Urinary bladder (tissue), 4 donors: ENCODE measurements at places on chromosomes 11 and 22.

DNA sequence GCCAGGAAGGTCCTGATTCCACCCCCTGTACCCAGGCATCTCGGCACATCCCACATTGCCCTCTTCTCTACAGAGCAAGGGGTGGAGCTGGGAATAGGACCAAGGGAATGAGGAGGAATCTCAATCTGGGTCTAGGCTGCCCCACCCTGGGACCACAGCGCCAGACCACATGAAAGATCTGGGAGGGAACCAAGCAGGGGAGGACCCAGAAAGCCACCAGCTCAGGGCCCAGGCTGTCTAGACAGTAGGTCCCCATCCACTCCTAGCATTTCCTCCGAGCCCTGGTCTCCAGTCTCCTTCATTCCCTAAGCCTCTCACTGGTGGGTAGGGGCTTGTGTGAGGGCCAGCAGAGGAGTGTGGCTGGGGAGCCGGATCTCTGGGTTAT is 11.6 kb downstream of the PHLDB1 start:
- no peak for DNase-seq

DNA sequence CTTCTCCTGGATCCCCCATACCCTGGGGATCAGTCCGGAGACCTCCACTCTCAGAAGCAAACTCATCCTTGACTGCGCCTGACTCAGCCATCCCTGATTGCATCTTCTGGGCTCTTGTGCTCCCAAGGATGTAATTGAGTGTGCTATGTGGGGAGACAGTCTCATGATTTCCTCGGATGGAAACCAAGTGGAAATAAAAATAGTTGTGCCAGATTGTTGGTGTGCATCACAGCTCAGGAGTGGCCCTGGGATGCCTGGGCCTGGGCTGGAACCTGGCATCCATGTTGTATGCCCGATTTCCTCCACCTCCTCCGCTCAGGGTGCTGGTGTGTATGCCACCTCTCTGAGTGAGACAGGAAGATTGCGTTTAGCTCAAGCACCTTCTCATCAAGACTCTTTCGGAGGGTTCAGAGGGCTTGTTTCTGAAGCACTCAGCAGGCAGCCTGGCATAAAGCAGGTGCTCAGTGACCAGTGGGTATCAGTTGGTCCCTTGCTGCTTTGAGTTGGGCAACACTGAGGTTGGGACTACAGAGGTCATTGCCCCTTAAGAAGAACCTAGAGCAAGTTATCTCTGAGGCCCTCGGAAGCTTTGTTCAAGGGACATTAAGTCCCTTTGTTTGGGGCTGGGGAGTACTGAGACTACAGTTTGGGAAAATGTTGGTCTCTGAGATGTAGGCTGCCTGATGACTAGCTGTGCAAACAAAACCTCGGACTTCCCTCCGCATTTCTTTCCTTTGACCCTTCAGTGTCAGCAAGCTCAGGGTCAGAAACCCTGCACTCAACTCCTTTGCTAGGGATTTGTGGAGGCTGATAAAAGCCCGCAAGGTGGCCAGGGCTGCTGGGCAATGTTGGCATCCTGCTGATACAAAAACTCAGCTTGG is 24.8 kb upstream of the MICAL2 start:
- no peak for DNase-seq

DNA sequence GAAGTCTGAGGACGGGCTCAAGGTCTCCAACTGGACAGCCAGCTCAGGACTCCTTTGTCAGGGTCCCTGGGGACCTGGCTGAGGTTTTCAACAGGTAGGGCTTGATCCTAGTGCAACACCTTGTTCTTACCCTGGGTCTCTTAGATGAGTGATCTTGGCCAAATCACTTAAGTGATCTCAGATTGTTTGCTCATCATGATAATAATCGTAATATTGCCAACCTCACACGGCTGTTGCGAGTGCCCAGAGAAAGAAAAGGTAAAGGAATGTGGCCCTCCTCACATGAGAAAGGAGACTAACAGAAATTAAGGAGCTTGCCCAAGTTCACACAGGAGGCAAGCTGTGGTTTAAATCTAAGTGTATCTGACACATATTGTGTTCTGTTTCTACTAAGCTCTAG is 28.5 kb downstream of the POU2AF3 start:
- no peak for DNase-seq

- no peak for DNase-seq
Observed at GRCh38 chr11:2860636-2861035, 24.9 kb downstream of the CDKN1C start.

DNA sequence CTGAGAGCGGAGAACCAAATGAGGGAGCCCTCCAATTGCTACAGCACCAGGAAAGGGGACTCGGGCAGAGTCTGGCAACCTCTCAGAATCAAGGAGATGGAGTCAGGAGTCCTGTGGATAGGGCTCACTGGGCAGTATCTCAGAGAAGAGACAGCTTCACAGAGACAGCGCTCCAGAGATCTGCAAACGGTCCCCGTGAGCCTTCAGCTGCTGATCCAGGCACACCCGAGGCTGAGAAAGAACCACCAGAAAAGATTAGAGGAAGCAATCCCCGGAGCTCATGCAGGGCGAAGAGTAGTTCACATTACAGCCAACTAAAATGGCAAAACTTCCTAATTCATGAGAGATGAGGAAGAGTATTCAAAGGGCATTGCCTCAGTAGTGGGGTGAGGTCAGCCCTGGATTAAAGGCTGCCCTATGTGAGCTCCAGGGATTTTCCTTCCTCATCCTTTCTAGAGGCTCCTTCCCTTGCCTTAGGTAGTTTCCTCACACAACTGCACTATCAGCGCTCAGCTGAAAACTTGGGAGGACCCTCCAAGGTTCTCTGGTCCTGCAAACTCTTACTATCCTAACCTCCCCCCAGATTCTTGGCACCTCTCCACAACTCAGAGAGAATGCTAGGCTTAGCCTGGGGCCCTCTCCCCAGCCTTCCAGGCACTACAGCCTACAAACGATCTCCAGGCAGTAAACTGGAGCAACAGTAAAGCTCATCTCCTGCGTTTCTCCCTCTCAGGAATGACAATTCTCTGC is 23.7 kb downstream of the SCN4B start:
- DNase-seq = peak; percentile 45

- DNase-seq = no peak
Observed at GRCh38 chr11:122104341-122104740, 11.7 kb downstream of the BLID start.

GRCh38 chr11:5564259-5565019 is 16.1 kb upstream of the OR52H1 start:
- no peak for DNase-seq

DNA sequence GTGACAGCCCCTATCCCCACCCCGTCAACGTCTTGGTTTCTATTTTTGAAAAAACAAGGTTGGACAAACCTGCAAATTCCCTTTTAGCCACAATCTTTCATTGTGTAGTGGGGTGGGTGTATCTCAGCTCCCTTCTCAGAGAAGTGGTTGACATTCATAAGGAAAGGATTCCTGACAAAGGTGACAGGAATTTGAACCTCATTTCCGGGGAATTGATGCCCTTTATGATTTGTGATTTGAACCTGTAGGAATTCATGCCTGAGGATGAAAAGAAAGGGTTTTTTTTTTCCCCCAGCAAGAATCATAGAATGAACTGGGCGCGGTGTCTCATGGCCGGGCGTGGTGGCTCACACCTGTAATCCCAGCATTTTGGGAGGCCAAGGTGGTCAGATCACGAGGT is 14.5 kb downstream of the YPEL4 start:
- no peak for DNase-seq

DNA sequence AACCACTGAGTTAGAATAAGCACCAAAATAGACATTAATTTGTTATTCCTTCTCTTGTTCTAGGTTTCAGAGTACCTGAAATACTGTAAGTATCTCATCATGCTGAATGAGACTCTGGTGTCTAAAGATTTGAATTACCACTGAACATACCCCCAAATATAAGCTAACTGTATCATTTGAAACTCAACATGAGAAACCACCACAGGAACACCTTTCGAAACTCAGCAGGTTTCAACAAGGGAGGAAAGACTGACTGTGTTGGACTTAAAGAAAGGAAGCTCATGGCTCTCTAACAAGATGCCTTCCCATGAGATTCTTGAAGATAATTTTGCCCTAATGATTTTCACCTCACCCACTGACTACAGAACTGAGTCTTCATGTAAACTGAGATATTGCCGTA is 37.0 kb downstream of the PRCP start:
- DNase-seq = no peak

DNA sequence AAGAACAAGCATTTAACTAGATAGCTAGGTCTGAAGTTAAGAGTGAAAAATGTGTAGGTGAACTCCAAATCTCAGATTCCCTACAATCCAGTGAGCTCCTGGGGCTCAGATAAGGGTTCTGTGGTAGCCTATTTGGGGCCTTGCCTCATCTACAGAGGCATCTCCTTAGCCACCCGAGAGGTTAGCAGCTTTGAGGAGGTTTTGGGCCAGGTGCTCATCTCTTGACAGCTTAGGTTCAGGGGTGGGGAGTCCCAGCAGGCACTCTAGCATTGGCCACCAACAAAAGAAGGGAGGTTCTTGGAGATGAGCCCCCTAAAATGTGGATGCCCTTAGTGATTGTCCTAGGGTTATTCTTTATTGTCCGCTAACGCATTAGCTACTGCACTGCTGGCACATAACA is 184.4 kb upstream of the B3GAT1 start:
- no peak for DNase-seq

GRCh38 chr22:29733362-29734201 is 13.8 kb downstream of the CABP7 start:
- DNase-seq = peak; percentile 18

GRCh38 chr22:49509016-49509415 is 318.7 kb downstream of the BRD1 start:
- DNase-seq = no peak

- DNase-seq = peak; percentile 10
Observed at GRCh38 chr11:73493956-73494598, 103.8 kb downstream of the FAM168A start.

DNA sequence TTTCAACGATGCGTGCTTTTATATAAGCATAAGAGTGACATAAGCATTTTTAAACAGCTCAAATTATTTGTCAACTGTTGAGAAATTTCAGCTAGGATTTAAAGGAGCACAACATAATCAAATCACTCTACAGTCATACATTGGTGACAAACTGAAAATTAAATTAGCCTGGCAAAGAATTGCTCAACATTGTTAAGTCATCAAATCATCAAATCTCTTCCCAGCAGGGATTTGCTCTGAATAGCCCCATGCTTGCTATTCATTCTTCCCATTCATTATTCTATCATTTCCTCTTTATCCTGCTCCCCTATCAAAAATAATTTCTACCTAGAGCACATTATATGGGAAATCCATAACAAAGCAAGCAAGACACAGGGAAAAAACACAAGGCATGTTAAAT is 198.7 kb upstream of the LUZP2 start:
- DNase-seq = no peak

- DNase-seq = no peak
Observed at GRCh38 chr22:34986523-34986922, 79.4 kb upstream of the ISX start.

GRCh38 chr22:37533995-37534394 is 14.8 kb upstream of the CARD10 start:
- no peak for DNase-seq

DNA sequence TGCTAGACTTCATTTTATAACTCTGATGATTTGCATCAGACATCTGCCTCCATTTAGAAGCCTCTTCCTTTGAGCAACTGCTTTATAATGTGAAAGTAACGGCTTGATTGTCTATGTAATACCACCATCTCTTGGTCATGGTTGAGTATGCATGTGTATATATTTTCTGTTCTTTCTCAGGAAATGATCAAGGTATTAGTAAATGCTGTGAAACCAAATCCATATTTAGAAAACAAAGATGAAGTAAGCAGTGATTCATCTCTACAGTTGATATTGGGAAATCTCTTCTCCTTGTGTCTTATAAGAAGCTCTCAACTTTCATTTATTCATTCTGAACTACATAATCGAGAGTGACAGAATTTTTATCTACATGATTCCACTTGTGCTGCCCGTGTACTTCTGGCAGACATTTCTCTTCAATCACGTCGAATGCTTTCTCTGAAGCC is 104.6 kb upstream of the ANO3 start:
- peak; percentile 26 for DNase-seq

DNA sequence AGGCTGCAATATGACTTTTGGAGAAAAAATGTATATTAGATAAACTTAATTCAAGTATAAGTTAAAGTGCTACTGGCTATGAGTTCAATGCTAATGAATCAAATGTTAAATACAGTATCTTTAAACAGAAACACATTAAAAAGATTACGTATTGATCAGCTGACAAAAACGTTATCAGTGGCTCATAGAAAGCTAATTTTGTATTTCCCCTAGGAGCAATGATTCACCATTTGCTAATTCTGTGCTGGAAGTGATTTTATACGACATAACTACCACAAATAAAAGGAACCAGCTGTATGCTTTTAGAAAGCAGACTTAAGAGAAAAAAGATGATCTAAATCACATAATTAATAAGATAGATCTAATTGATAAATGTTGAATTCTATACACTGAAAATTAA is 43.6 kb downstream of the MRE11 start:
- DNase-seq = no peak

- no peak for DNase-seq
Observed at GRCh38 chr11:59615120-59615636, 396 bp downstream of the OSBP start.

DNA sequence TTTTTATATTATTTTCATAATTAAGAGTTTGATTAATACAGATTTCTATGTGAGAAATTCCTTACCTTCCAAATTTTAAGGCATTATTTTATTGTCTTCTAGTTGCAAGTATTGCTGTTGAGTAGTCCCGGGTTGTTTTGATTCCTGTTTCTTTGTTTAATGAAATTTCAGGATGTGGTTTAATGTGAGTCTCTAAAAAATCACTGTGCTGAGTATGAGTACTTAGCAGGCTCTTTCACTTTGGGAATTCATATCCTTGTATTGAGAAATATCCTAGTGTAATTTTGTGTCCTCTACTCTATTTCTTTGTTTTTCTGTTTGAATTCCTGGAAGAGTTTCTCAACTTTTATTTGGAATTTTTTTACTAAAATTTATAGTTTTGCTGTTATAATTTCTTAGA is 113.2 kb downstream of the TMEM135 start:
- no peak for DNase-seq

GRCh38 chr11:67387069-67387468 is 4.7 kb upstream of the RAD9A start:
- DNase-seq = no peak

- no peak for DNase-seq
Observed at GRCh38 chr11:61629082-61629833, 48.4 kb upstream of the SYT7 start.

DNA sequence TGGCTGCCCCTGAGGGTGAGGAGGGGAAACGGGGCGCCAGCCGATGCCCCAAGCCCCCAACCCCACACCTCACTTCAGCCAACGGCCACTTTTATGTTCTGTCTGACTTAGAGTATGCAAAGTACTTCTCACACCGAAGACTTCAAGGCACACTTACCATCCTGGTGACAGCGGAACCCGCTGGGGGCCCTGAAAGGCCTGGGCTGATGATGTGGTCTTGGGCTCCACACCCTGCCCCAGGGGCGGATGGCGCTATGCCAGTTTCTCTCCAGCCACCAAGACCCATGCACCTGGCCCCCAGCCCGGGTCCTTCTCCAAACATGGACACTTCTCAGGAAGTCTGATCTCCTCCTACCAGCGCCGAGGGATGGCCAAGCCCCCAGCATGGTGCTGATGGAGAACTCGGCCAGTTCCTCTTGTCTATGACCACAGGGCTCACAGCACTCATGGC is 175.4 kb downstream of the CTTN start:
- DNase-seq = no peak

- DNase-seq = no peak
Observed at GRCh38 chr11:21465203-21465602, 727.7 kb upstream of the ANO5 start.

GRCh38 chr22:44954149-44954548 is 55.7 kb downstream of the PHF21B start:
- DNase-seq = no peak

- no peak for DNase-seq
Observed at GRCh38 chr11:1227551-1228100, 4.8 kb downstream of the MUC5B start.
